ENCODE measurements at places on chromosomes 5 and 9.

- no peak for DNase-seq
Measured at GRCh38 chr5:124745928-124746915, at the start of gene ZNF608. Gene ZNF608, minus strand, starts transcription at chr5:124746639. Its CDS starts 1,650 bp downstream, at chr5:124744989.

DNA sequence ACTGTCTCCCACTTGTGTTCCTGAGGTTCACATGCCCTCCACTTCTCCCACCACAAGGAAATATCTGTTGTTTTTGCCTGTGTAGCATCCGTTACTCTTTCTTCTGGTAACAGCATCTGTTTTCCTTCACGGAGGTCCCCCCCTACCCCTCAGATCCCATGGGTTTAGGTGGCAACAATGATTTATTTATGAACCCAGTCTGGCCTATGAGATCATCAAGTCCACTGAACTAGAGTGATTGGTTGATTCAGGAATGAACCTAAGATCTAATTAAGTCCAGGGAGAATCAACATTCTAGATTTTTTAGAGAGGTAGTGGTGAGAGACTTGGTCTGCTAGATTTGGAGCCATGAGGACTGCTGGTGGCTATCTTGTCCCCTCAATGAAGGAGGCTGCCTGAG, 166.8 kb downstream of the NR3C1 start:
- DNase-seq: no peak

- no peak for DNase-seq
Measured at GRCh38 chr9:121871431-121872025, 220.1 kb downstream of the DAB2IP start.

GRCh38 chr5:174459832-174460448, 264.4 kb upstream of the MSX2 start:
- no peak for DNase-seq

- DNase-seq: no peak
Measured at GRCh38 chr5:55634866-55635265, 77.3 kb downstream of the SLC38A9 start.

GRCh38 chr9:4309806-4310205, 9.9 kb upstream of the GLIS3 start:
- DNase-seq: no peak

GRCh38 chr5:123033157-123033671, 3.3 kb downstream of the PPIC start:
- DNase-seq: no peak

GRCh38 chr5:96260009-96260408, 173.0 kb downstream of the PCSK1 start:
- no peak for DNase-seq

- no peak for DNase-seq
Measured at GRCh38 chr9:4574657-4575243, 84.5 kb downstream of the SLC1A1 start.

DNA sequence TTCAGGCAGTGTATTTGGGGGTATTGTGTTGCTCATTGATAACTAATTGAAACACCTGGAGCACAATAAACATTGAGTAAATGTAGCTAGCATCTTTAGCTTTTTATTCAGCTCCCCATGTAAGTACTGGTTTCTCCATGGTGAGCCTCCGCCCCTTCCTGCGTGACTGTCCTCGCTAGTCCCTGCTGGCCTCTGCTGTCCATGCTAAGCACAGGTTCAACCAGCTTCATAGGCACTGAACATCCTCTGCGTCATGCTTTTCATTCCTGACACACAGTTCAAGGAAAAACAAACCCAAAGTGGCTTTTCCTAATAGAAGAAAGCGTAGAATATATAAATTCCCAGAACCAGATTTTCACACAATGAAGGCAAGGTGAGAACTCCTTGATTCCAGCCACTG, 27.3 kb upstream of the DAP start:
- DNase-seq: no peak

DNA sequence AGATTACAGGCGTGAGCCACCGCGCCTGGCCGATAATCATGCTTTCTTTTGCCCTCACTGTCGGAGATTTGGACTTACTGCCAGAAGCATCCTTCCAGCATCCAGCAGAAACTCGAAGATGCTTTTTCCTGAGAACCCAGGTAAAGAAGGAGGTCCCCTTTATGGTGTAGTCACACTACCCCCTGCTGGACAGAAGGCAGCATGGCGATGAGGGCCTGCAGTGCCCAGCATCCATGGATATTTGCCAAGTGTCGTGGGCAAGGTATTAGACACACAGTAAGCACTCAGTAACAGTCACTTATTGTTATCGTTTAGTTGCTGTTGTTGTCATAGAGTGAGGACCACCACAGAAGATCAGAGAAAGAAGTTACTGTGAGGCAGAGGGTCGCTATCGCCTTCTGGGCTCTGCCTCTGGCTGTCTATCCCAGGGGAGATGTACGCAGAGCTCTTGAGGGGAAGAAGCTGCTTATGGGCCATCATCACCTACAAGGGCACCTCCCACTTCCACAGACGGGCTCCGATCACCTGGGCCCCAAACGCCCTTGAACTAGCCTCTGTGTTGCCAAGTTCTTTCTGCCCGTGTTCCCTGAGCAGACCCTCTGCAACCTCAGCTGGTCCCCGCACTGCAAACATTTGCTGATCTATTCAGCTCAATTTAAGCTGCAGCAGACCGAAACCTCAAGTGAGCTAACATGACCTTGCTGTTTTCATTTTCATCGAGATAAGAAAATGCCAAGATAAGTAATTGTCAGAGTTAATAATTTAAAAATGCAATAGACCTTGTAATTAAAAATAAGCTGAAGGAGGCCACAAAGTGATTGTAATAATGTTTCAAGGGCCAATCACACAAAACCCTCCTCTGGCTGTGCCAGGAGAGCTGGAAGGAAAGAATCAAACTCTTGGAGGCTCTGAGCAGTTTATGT, 23.9 kb downstream of the C5orf15 start:
- DNase-seq: no peak

All from stimulated activated CD8-positive, alpha-beta memory T cell treated with anti-CD3 and anti-CD28 coated beads, Interleukin-2, amount 100 ng/mL, for 1 hour (primary cell).